ENCODE measurements at places on chromosomes 5 and 9. TPM values are rescaled to one million over a fixed set of nuclear protein-coding genes. Genes with fewer than 3 reads are reported as not detected.

Gene SLC25A2
- total RNA-seq: 0.44 TPM

Gene HTR4
- total RNA-seq: not detected

Gene BTNL9
- total RNA-seq: not detected

Gene KCNIP1
- total RNA-seq: not detected

Gene GZMA
- not detected for total RNA-seq

Gene TLN1
- total RNA-seq: 382 TPM

Gene IL5
- total RNA-seq: not detected

Gene SPATA31A6
- not detected for total RNA-seq

Gene LCP2
- not detected for total RNA-seq

Gene RNF224
- not detected for total RNA-seq

Gene SGCD
- 0.88 TPM for total RNA-seq

Gene NFIB
- 7.3 TPM for total RNA-seq

Gene LRRC26
- not detected for total RNA-seq

Gene GLRA1
- not detected for total RNA-seq

Gene DNM1
- 17.1 TPM for total RNA-seq

Gene PCDHGB7
- total RNA-seq: 7.6 TPM

Gene KCNN2
- total RNA-seq: 0.88 TPM

Gene STRBP
- total RNA-seq: 3.3 TPM

Gene SYK
- total RNA-seq: under 0.01 TPM

Gene PGM5
- 2.0 TPM for total RNA-seq

Gene SPATA31C2
- not detected for total RNA-seq

Gene KIF24
- 0.66 TPM for total RNA-seq

Gene WNT8A
- not detected for total RNA-seq

Gene PLPP1
- 57.6 TPM for total RNA-seq

Gene C5orf63
- 3.6 TPM for total RNA-seq

Gene GFPT2
- total RNA-seq: 169 TPM

Gene PCDHGB3
- total RNA-seq: 2.6 TPM

Gene CATSPER3
- total RNA-seq: not detected

Gene MYMK
- not detected for total RNA-seq

Gene ZNF189
- total RNA-seq: 13.7 TPM

Gene PCDHGA5
- 1.5 TPM for total RNA-seq

Gene NSMF
- 27.1 TPM for total RNA-seq

Gene PFN3
- total RNA-seq: not detected

Gene PDE6A
- not detected for total RNA-seq

Gene IFNK
- total RNA-seq: not detected

Gene IFNA10
- total RNA-seq: not detected

Gene AQP7
- not detected for total RNA-seq

Gene CENPH
- total RNA-seq: 13.0 TPM

Gene PCDHA8
- under 0.01 TPM for total RNA-seq

Gene RAI14
- 337 TPM for total RNA-seq

Gene ATP6V0E1
- 117 TPM for total RNA-seq

Gene ARHGEF28
- total RNA-seq: 14.7 TPM

Gene SLC46A2
- not detected for total RNA-seq

Gene CCNI2
- not detected for total RNA-seq

Gene LYSMD3
- total RNA-seq: 25.2 TPM

Gene ANXA2R
- 3.4 TPM for total RNA-seq

Gene CDH9
- total RNA-seq: not detected

Gene GPR151
- not detected for total RNA-seq

Gene FOXI1
- not detected for total RNA-seq

Gene ABO
- not detected for total RNA-seq

Gene MYOZ3
- total RNA-seq: under 0.01 TPM

Gene MLANA
- total RNA-seq: not detected

Gene ORM2
- total RNA-seq: not detected

Gene NTRK2
- total RNA-seq: 0.14 TPM

Gene PCDHB14
- 0.29 TPM for total RNA-seq

Measured in placental pericyte (primary cell).